ENCODE measurements at places on chromosomes 11 and 22.

GRCh38 chr11:13311570-13311969 is 34.0 kb downstream of the BMAL1 start:
- no peak for DNase-seq

- DNase-seq = no peak
Measured at GRCh38 chr11:45382133-45382878, 96.2 kb upstream of the SYT13 start.

DNA sequence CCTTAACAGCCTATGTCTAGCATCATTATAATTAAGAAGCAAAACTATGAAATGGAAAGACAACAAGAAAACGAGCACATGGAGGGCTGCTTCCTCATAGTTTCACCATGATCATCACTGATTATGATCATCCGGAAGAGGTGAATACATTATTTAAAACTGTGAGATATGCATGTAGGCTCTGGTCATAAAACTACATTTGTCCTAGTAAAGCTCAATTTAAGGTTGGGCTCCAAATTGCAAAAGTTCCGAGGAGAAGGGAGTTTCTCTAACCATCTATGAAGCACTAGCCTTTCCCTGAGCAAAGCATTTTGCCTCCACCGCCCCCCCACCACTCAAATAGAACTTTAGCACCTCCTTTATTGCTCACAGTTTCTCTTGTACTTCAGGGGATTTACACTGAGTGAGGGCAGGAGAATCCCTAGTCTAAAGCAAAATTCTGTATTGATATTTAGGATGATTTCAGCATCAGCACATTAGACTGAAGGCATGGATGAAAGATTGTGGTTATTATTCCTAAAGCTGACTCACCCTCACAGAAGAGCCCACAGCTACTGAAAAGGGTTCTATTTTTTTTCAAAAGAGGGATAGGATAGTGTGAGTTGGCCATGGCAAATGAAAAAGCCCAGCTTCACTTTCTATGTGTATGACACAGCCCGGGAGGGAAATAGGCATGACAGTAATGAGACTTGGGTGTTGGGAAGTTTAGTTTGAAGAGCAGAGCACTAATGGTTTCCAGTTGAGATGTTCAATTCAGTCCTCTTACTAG is 203.4 kb downstream of the CADM1 start:
- DNase-seq = no peak

- no peak for DNase-seq
Measured at GRCh38 chr11:62444835-62445234, 26.0 kb downstream of the SCGB1A1 start.

GRCh38 chr22:26949193-26949592 is 291.8 kb downstream of the MIAT start:
- DNase-seq = no peak

GRCh38 chr11:69745201-69745600 is 29.9 kb downstream of the FGF4 start:
- no peak for DNase-seq

DNA sequence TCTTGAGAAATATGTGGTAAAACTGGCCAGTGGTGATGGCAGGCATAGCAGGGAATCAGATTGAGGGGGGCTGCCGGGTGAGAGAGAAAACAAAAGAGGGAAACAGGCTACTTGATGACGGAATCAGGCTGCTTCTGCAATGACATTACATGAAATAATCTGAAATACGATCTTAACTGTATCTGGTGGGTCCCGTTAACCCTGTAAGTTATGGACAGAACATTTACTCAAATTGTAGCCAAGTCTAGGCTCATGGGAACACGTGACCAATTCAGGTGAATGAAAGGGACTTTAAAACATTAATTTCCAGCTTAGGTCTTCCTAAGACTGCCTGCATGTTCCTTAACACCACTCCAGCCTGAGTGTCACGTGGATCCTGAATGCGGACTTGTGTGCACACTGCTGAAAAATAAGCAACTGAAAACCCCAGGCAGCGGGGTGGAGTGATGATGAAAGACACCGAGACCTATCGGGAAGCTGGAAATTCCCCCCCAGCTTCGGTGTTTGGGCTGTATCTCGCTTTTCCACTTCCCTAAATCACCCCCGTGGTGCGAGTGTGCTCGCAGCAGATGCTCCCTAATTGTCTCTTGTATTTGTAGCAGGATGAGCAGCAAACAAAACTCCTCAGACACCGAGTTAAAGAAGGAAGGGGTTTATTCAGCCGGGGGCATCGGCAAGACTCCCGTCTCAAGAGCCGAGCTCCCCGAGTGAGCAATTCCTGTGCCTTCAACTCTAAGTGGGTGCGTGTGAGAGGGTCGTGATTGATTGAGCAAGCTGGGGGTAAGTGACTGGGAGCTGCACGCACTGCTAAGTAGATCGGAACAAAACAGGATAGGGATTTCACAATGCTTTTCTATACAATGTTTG is 145.0 kb upstream of the GRK3 start:
- DNase-seq = no peak

DNA sequence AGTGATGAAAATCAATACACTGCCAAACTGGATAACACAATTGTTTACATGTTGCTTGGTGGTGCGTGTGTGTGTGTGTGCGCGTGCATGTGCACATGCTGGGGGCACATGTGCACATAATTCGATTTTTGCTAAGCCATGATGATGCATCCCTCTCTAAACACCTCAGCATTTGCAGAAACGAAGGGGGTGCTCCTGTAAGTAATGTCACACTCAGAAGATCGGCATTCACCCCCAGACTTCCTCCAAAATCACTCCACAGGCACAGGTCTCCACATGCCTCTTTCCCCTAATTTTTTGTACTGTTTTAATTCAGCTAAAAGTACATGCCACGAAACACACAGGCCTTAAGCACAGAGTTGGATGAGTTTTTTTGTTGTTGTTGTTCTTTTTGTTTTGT is 341.5 kb downstream of the SHANK2 start:
- no peak for DNase-seq

- no peak for DNase-seq
Measured at GRCh38 chr22:20420157-20420842, 17.3 kb downstream of the SCARF2 start.

DNA sequence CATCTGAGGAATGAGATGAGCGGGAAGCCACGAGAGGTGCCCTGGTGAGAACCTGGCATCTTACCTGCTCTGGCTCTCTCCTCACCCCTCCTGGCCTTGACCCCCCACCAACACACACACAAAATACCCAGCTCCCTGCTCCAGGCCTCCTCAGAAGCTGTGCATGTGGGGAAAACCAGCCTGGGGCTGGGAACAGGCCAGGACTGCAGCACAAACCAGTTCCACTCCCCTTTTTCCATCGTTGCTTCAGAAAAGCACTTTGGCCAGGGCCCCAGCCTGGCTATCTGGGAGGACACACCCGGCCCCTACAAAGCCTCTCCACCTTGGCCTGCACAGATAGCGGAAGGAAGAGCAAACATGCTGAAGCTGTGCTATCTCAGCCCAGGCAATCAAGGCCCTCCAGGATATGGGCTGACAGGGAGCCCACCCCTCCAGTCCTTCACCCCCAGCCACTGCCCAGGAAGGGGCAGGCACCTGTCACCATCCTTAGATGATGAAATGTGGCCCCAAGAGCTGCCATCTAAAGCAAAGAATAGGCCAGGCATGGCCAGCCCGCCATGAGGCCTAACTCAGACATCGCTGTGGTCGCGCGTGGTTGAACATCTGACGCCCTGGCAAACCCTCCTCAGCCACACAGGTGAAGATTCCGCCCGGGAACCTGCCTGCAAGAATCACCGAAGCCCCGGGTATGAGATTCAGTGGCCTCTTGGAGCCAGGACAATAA is 35.4 kb downstream of the PISD start:
- no peak for DNase-seq

- no peak for DNase-seq
Measured at GRCh38 chr11:97290464-97291041, 900.7 kb downstream of the JRKL start.

- DNase-seq = no peak
Measured at GRCh38 chr11:78823588-78823987, 248.9 kb upstream of the NARS2 start.

DNA sequence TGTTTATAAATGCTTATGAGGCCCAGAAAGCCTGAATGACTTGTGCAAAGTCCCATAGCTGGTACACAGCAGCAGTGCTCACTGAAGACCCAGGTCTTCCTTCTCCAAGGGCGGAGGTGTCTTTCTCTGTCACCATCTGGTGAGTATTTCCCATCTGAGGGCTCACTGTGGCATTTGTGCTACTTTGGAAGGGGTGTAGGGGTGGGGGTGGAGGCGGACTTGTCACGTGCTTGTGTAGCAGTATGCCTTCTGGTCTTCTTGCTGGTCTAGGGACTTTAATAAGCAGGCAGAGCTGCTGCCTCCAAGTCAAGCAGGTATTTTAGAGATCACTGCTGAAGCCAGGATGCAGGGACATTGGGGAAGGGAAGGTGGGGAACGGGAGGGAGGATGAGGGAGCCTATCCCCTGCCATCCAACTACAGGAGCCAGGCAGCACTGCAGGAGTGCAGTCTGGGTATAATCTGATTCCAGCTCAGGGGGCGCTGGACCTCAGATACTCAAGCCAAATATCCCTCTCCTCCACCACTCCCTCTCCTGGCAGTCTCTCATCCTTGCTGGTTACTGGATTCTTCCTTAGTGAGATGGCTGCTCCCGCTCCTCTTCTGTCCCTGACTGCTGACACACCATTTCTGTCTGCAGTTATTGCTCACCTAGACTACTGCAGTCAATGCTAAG is 3.4 kb downstream of the ABCC8 start:
- no peak for DNase-seq

- DNase-seq = no peak
Measured at GRCh38 chr11:62917906-62918502, 3.2 kb downstream of the CHRM1 start.

DNA sequence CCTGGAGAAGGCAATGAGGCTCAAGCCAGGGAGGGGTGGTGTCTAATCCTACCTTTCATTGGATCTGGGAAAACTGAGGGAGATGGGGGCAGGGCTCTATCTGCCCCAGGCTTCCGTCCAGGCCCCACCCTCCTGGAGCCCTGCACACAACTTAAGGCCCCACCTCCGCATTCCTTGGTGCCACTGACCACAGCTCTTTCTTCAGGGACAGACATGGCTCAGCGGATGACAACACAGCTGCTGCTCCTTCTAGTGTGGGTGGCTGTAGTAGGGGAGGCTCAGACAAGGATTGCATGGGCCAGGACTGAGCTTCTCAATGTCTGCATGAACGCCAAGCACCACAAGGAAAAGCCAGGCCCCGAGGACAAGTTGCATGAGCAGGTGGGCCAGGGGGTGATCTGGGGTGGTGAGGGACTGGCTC is at the start of gene FOLR1:
Gene FOLR1 (plus strand): TSS at position 180 of the 421 bp plus-strand sequence. CDS start 34 bp downstream, at position 214.
- DNase-seq = no peak

GRCh38 chr11:110160437-110160836 is 67.2 kb downstream of the ZC3H12C start:
- DNase-seq = no peak

DNA sequence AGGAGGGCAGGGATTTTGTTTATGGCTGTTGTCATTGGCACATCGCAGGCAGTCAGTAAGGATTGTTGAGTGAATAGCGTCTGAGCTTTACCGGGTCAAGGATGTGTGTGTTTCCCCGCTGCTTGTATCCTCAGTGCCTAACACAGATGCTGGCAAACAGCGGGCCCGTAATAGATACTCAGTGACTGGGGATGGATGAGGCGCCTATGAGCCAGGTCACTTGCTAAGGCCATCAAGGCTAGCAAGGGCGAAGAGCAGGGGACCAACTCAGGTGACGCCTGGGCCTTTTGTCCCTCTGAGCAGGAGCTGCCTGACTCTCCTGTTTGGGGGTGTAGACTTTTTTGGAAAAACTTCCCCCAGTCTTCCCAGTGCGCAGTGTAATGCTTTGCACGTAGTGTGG is 118.1 kb downstream of the HIPK3 start:
- no peak for DNase-seq

DNA sequence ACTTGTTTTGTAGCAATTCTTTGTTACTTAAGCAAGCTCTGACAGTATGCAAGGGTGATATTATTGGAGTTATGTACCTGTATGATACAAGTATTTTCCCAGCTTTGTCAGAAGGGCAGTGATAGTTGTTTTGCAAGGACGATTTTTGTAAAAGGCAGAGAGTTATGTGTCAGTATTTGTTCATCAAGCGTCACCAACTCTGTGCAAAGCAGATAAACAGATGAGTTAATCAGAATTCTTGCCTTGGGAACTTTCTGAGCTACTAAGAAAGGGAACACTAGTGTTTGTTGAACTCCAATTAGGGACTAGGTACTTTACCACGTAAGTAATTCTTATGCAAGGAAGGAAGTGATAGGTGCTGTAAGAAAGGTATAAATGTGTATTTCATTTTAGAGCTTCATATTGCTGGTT is 1.4 kb downstream of the USP47 start:
- no peak for DNase-seq

DNA sequence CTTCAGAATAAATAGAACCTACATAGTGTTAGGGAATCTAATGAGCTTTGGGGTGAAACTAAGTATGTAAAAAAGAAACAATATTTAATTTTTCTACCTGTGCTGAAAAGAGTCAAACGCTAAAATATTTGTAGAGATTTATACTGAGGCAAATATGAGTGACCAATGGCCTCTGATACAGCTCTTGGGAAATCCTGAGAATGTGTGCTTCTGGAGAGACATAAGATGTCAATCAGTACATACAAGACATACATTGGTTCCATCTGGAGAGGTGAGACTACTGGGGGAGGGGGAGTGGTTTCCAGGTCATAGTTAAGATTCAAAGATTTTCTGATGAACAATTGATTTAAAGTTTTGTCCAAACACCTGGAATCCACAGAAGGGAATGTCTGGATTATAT is 970 bp downstream of the ASRGL1 start:
- DNase-seq = no peak

GRCh38 chr22:37681001-37681424 is 5.1 kb upstream of the NOL12 start:
- no peak for DNase-seq

- DNase-seq = peak; percentile 94
Measured at GRCh38 chr11:61332797-61333549, at the start of the genes DDB1 and TKFC. Gene DDB1, minus strand, starts transcription at chr11:61333105. Its CDS starts 137 bp downstream, at chr11:61332968. Gene TKFC, plus strand, starts transcription at chr11:61333228. Its CDS starts 1,501 bp downstream, at chr11:61334729.

GRCh38 chr11:130459521-130459920 is 11.1 kb downstream of the ADAMTS15 start:
- DNase-seq = no peak

DNA sequence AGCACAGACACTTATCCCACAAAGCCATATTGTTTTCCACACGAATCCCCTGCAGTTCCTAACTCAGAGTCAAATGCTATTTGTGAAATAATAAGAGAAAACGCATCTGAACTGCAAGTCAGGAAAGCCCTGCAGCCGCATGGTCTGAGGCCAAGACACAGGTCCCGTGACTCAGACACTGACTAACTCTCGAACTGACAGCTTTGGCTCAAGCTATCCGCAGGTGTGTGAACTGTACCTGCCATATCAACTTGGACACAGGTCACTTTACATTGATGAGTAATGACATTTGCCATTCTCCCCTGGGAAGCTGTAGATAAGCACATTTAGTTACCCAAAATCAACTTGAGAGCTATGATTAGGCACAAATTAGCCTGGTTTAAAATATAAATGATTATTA is 34.9 kb upstream of the NFRKB start:
- DNase-seq = no peak

All from activated CD4-positive, alpha-beta T cell treated with anti-CD3 and anti-CD28 coated beads for 1 hour (primary cell).